Inflammatory macrophage (primary cell): ENCODE measurements at places on chromosomes 6 and 20.
A peak's percentile ranks its signal among the peaks of the same experiment; 100 is the strongest.

- DNase-seq: peak; percentile 51
Measured at GRCh38 chr6:41548098-41548840, 2.1 kb downstream of the FOXP4 start.

GRCh38 chr20:51221791-51222408 lies 199.0 kb upstream of the KCNG1 start:
- peak; percentile 75 for DNase-seq

DNA sequence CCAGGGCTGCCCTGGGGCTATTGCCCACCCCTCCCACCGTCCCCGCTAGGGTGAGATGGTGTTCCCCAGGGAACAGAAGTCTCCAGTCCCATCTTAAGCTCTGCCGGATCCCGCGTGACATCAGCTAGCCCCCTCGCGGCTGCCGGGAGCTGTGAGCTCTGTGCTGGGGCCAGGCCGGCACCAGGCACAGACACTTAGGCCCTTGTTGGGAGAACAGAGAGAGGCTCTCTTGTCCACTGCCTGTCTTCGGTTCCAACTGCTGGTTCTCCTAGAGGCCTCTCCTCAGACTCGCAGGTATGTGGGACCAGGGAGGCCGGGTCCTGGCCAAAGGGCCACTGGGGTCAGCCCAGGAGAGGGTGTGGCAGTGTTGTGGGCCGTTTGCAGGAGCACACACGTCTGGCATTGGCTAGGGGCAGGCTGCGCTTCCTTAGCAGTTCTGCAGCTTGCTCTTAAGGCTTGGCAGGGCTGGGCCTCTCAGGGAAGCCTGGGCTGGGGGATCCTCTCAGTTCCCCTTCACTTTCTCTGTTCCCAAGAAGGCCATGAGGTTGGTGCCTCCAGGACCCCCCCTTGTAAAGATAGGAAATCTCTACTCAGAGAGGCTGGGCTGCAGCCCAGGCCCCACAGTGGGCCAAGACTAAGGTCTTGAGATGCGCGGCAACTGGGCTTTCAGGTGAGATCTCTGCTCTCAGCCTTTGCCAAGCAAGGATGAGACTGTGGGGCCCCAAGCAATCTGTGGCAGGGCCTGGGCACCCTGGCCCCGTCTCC lies 6.3 kb downstream of the SGK2 start:
- DNase-seq: no peak

DNA sequence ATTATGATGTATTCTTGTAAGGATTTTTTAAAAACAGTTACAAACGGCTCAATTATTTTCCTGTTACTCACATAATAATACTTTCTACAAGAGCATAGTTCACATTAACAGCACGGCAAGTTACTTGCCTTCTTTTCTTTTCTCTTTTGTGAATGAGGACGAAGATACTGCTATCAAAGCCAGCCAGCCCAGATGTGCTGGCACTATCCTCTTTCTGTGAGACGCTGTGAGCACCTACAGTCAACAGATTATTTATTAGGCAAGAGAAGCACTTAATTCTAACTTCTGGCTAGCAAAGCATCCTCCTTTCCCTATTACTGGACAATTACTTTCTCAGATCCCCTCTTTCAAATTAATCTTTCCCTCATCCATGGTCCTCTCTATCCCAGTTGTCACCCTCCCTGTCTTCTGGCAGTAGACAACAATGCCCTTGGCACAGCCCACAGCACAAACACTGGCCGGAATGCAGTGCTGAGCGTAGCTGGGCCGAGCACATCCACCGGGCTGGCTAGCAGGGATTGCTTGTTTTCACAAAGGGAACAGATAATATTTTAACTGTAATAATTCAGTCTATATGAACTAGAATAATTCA lies 262.1 kb downstream of the FOXC1 start:
- DNase-seq: no peak

DNA sequence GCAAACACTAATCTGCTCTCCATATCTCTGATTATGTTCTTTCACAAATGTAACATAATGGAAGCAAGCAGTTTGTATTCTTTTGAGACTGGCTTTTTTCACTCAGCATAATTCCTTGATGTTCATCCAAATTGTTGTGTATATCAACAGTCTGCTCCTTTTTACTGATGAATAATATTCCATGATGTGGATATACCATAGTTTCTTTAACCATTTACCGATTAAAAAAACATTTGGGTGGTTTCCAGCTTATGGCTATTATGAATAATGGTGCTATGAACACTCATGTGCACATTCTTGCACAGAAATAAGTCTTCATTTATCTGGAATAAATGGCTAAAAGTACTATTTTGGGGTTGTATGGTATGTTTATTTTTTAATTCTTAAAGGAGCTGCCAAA lies 708.9 kb downstream of the RFPL4B start:
- no peak for DNase-seq

- peak; percentile 63 for DNase-seq
Measured at GRCh38 chr6:119742188-119742803, 392.7 kb upstream of the MAN1A1 start.

DNA sequence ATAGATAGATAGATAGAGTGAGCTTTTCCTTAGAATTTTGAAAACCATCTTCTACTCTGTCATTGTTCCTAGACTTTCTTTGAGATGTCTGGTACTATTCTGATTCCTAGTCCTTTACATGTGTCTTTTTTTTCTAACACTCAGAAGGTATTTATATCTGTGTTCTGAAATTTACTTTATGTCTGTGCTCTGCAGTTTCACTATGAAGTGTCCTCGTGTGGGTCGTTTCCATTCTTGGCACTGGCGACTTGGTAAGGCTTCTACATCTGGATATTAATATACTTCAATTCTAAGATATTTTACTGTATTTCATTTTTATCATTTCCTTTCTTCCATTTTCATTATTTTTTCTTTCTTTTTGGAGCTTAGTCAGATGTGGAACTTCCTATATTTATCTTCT lies 87.0 kb downstream of the FHL5 start:
- no peak for DNase-seq

- no peak for DNase-seq
Measured at GRCh38 chr6:35719404-35719829, 17.4 kb upstream of the ARMC12 start.

- DNase-seq: no peak
Measured at GRCh38 chr20:64037498-64038213, 1.7 kb downstream of the C20orf204 start.

DNA sequence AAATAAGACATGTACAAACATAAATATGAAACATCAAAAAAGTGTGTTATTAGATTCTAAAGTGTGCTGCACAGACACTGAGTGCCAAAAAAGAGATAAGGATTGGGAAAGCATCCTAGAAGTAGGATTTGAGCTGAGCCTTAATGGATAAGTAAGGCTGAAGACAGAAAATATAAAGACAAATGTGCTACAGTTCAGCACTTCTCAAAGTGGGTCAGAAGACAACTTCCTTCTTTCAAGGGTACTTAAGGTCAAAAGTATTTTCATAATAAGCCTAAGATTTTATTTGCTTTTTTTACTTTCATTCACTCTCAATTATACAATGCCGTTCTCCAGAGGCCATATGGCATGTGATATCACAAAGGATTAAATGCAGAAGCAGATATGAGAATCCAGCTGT lies 16.8 kb downstream of the USP45 start:
- DNase-seq: no peak

- no peak for DNase-seq
Measured at GRCh38 chr20:56395166-56395565, 2.7 kb downstream of the CSTF1 start.

DNA sequence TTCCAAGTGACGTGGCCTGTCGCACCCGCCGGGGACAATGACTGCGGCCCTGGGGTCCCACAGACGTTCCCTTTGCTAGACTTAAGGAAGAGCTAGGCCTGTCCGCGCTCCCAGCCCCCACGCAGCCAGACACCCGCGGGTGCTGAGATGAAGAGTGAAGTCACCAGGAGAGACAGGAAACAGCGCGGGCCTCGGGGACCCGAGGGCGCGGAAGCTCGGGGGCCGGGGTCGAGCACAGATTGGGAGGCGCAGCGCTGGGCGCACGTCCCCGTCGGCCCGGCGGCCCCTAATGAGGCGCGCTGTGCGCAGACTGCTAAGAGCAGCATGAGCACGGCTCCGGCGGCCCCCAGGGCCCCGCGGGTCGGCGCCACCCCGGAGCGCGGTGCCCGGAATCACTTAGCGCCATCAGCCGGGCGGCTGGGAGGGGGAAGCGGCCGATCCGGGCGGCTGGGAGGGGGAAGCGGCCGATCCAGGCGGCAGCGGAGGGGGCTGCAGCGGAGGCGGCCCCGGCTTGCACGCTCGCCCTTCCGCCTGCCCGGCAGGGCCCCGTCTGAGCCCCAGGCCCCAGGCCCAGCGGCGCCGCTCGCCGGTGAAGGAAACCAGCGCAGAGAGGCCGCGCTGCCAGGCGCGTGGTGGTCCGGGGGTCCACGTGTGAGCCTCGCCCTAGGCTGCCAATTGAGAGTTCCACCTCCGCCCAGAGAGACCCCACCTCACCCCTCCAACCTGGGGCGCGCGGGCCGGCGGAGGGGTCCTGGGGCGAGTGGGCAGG lies 8.3 kb upstream of the AVP start:
- DNase-seq: peak; percentile 46

- DNase-seq: no peak
Measured at GRCh38 chr6:161727083-161727833, 453.4 kb upstream of the AGPAT4 start.

GRCh38 chr6:41548841-41549642 lies 2.9 kb downstream of the FOXP4 start:
- DNase-seq: no peak
